NCI-H1105 treated with DMSO at 0.1 percent for 48 hours (cell line): ENCODE measurements at places on chromosomes 5 and 9.

DNA sequence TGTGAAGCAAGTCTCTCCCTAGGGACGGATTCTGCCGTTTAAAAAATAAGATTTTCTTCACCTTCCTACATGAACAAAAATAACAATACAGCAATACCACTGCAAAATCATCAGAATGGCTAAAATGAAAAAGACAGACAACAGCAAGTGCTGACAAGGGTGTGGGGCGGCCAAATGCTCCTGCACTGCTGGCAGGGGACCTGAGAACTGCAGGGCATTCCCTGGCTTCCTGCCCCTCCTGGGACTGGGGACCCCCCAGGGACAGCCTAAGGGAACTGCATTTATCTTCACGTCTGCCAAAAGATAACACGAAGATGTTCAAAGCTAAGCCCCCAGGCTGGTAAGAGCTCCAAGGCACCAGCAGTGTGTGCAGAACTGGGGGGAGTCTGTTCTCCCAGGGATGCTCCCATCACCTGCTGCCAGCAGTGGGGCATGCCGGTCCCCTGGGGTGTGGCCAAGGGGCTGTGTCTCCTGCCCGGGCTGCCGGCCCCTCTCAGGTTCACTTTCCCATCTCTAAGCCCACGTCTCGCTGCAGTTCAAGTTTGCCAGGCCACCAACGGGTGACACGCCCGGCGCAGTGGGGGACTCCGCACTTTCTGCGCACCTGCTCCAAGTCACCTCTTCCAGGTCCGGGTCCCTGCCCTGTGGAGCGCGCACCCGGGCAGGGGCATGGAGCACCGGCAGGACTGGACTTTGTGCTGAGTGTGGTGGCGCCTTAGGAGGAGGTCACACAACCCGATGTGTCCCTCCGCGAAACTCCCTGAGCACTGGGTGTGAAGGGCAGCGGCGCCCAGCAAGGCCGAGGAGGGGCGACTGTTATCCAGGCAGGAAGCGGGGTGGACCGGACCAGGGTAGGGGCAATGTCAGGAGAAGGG is 4.5 kb upstream of the EGFL7 start:
- no peak for DNase-seq

DNA sequence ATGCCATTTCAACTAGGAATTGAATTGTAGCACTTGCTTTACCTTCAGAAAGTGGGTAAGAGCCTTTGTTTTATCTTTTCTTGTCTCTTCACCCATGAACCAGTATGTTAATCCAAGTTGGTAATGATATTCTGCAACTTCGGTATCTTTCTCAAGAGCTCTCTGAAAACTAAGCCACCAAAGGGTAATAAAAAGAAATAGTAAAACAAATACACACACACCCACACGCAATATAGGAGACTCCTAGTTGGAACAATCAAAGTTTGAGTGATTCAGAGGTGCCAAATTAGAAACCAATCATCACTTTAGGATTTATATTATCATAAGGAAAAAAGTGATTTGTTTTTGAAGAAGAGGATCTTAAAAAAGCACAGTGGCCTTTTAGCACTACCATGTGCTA is 30.4 kb downstream of the SKIC3 start:
- no peak for DNase-seq

GRCh38 chr5:54774281-54775170 is 210.9 kb downstream of the ESM1 start:
- DNase-seq: no peak

DNA sequence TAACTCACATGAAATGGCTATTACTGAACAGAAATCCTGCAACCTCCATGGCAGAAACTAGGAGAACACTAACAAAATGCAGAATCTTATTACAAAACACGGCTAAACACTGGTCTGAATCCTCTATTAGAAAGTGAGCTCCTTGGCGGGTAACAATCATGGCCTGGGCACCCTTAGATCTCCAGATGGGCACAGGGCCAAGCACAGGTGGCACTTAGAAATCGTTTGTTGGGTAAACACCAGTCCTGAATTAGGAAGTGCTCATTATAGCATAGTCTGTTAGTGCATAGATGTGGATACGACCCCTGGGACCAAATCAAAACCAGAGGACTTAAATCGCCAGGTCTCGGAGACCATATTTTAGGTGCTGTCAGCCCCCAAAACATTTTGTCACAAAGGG is 14.4 kb downstream of the VDAC1 start:
- peak; percentile 68 for DNase-seq

DNA sequence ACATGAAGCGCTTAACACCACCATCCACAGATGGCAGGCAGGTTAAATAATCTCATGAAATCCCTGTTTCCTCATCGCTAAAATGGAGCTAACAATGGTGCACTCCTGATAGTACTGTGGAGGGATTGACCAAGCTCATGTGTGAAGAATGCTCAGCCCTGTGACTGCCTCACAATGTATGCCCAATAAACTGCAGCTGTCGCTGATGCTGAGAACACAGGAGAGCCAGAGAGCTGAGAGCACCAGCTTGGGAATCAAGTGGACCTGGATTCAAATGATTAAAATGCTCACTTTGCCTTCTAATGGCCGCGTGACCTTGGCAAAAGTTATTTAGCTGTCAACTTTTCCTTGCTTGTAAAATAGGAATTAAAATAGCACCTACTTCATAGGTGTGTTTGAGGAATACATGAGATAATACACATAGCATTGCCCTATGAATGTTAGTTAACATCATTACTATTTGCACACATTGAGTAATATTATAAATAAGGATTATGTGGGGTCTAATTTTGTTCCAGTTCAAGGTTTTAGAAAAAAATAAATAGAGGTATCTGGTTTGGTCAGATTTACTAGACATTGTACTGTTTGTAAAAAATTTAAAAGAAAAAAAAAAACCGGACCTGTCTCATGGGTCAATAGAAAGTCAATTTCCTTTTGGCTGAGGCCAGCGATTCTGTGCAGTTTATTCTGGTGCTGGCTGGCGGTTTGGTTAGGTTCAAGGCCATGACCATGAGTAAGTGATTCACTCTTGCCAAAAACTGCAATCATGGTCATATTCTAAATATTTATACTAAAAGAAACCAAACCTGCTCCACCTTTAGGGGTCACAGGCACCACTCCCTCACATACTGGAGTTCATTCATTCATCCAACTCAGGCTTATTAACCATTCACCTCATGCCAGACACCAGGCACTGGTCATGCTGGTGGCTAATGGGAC is 101.3 kb downstream of the SH3TC2 start:
- no peak for DNase-seq

- DNase-seq: no peak
Measured at GRCh38 chr5:120297616-120298015, 166.5 kb upstream of the PRR16 start.

DNA sequence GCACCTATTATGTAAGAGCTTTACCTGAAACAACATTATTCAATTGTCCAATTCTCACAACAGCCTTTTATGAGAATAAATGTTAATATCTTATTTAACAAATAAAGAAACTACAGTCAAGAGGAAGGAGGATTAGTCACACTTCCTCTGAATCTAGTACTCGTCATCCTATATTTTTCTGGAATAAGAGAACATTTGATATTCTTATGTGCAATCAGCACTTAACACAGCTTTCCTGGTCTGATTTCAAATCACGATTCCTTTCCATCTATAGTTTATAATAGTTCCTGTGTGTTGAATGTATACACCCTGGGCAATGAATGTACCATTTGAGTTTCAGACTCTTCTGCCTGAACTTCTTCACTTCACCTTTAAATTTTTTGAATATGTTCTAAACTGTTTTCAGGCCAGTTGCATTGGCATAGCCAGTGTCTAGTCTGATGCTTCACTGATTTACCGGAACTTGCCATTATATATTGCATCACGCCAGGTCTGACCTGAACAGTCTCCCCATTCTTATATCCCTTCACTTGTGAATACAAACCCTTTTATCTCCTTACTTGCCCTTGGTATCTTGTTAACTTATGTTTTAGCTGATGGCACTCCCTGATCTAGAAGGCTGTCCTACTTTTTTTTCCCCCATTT is 698.3 kb downstream of the MAT2B start:
- DNase-seq: no peak

DNA sequence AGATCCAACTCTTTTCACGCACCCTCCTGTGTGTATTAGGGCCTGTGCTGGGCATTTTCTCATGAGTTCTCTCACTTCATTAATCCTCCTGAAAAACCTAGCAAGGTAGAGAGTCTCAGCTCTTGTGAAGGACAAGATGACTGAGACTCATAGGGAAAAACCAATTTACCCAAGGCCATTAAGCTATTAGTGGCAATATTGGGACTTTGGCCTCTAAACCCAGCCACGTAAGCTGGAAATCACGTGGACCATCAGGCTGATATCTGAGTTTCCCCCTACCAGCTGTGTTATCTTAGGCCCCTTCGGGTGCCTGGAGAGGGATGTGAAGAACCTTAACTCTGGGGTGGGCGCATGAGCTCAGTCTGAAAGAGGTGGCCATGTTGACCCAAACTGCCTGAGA is 80.7 kb downstream of the ANKH start:
- DNase-seq: no peak

DNA sequence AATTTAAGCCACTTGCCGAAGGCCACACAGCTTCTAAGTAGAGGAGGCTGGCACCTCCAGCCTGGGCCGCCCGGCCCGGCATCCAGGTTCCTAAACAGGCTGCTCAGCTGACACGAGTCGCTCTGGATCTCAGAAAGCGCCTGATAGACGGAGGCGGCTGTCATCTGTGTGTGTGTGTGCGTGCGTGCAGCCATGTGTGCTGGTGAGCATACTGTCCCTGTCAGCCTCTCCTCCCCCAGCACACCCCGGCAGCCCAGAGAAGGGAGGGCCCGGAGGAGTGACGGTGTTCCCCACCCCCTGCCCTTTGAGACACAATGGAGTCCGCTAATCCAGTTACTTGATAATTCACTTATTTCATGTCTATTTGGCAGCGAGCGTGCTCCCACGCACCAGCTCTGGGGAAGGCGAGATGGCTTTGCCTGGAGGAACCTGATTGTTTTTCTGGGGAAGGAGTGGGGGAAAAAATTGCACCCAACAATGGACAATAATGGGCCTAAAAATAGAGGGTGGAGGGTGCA is 20.0 kb downstream of the NTNG2 start:
- peak; percentile 10 for DNase-seq

DNA sequence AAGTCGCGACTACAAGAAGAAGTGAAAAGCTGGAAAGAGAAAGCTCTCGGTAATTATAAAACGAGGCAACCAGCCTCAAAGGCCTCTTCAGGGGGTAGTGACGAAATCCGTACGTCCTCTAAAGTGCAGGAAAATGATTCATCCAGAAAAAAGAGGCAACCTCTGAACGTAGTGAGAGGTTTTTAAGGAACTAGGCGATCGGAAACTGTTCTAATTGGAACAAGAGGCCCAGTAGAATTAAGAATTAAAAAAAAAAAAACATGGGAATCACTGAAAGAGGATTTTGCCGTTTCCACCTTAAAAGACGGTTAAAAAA is 1.0 kb downstream of the CSNK1A1 start:
- no peak for DNase-seq

DNA sequence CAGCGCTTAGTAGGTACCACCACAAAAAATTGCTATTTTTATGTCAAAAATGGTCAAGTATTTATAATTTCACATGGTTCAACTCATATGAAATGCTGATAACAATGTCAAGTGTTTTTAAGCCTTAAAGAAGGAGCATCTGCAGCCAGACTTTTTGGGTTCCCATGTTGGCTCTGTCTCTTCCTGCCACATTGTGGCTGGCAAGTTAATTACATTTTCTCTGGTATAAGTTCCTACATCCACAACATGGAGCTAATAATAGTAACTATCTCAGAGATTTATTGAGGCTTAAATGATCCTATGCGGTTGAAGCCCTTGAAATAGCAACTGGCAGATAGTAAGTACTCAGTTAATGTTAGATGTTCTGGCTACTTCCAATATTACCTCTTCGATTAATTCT is 5.4 kb downstream of the ATP10B start:
- no peak for DNase-seq

DNA sequence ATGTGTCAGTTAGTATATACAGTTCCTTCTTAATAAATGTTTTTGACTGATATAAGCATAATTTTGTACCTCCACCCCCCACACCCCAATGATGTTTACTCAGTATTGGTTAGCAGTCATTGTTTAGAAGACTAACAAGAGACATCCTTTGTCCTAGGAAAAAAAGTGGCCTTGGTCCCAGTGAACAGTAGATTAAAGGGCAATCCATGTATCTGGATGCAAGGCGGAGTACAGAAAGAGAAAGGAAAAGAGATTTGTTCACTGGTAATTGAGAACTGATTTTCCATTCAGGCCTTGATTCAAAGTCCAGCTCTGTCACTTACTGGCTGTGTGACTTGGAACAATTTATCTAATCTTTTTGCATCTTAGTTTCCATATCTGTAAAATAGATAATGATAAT is 4.6 kb downstream of the RALGPS1 start:
- no peak for DNase-seq

GRCh38 chr5:219460-219863 is 1.3 kb downstream of the SDHA start:
- DNase-seq: no peak

- no peak for DNase-seq
Measured at GRCh38 chr9:131358556-131358955, 35.3 kb upstream of the PRRC2B start.

- peak; percentile 77 for DNase-seq
Measured at GRCh38 chr5:11904265-11904906, at the start of gene CTNND2. TSS of gene CTNND2 (minus strand) at chr5:11904446. CDS start at chr5:11903853, 593 bp downstream.

DNA sequence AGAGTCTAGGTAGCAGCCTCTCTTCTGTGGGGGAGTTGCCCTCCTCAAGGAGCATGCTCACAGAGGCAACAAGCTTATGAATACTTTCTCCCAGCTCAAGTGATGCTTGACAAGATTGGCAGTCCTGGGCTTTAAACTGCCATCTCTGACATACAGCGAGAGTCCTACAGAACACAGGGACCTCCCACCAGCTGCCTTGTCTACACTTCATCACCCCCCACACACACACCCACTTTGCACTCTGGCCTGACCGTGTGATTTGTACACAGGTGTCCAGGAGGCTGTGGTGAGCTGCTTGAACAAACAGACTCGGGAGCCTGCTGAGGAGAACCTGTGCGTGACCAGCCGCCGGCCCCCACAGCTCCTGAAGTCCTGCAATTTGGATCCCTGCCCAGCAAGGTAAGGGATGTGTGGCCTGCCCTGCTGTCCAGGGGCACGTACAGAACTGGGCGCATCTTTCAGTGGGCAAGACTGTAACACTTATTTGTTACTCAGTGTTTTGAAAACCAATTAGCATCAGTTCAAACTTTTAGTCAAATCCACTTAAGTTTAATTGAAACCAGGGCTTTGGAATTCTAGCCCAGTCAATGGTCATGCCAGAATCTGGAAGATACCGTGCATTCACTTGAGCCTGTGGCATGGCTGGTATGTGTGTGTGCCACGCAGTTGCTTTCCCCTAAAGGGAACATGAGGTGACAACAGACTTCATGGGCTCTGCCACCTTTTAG is 247.5 kb downstream of the ADAMTSL1 start:
- DNase-seq: no peak
